AG09309 (cell line): ENCODE measurements at places on chromosomes 7 and 10.

DNA sequence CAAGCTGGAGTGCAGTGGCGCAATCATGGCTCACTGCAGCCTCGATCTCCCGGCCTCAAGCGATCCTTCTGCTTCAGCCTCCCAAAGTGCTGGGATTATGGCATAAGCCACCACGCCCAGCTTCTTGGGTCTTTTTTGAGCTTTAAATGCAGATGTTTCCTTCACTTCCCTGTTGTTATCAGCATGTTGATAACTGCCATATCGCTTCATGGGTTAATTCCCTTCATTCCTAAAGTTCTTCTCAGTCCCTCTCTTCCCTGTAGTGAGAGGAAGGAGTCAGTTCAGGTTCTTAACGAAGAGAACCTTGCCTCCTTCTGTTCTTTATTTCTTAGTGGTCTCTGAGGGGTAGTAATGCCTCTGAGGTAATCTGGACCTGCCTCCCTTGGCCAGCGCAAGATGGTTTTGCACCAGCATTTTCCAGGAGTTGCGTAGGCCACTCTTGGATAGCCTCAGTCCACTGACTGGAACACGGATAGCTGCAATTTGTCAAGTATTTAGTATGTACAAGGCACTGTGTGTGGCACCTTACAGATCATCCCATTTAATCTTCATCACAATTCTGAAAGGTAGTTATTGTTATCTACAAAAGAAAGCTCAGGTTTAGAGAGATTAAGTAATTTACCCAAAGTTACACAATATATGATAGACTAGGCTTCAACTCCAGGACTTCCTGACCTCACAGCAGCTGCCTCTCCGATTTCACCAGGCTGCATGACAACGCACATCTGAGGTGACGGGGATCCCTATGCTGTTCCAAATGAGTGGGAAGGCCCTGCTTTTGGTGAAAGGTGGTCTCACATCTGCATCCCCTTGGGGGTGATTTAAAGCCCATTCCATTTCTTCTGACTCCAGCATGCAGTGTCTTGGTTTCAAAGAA is 60.5 kb downstream of the GATA3 start:
- DNase-seq = no peak

DNA sequence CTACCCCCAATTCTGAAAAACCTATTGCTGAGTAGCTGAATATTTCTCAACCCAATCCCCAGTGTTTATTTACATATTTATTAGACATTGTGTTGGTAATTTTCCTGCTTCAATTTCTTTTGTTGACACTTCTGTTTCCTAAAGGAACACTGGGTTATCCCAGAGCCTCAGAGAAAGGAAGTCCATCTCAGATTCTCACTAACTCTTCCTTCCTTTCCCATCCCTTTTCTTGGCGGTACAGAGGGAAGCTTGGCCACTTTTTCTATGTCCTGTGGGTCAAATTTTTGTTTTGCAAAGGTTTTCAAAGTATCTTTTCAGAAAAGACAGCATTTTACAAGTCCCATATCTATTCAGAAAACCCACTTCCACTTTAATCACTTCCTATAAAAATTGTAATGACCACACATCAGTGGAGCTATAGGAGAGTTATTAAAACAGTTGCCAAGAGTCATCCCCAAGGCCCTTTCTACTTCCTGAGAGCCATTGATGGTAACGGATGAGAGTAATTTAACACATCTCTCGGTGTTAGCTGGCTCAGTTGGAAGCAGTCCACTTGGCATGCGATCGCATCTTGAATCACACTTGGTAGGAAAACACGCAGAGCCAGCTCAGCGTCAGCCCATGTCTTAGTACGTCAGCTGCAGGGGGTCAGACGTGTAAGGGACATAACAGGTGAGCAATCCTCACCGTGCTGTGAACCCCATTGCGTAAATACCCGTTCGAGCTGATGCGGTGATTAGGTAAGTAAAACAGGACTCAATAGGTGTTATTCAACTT is 231.1 kb upstream of the ADARB2 start:
- no peak for DNase-seq

- DNase-seq = no peak
These were observed 240.4 kb upstream of the CELF2 start for GRCh38 chr10:10777279-10777678.

DNA sequence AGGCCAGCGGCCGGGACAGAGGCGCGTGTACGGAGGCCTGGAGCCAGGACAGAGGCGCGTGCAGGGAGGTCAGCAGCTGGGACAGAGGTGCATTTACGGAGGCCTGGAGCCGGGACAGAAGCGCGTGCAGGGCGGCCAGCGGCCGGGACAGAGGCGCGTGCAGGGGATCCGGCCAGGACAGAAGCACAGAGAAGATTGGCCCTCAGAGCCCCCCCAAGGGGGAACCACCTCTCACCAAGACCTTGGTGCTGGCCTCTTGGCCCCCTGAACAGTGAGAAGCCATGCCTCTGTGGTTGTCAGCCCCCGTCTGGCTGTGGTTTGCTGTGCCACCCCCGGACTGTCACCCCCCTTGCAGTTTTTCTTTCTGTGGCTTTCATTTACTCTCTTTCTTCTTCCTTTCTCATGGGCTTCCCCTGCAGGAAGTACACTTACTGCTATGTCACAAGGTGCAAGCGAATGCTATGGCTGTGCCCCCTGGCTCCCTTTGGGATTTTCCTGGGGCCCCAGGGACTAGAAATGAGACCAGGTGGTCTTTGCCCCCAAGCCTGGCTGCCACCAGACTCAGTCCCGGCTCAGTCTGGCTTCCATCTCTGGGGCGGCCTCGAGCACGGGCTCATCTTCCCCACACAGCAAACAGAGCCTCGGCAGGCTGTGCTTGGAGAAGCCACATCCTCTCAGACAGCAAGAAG is 41.1 kb downstream of the INSIG1 start:
- DNase-seq = no peak

- peak; percentile 7 for DNase-seq
These were observed 40.5 kb downstream of the PRSS2 start for GRCh38 chr7:142811154-142811737.
